ENCODE measurements at places on chromosomes 5 and 9. TPM values are rescaled to one million over a fixed set of nuclear protein-coding genes. Genes with fewer than 3 reads are reported as not detected.

DNA sequence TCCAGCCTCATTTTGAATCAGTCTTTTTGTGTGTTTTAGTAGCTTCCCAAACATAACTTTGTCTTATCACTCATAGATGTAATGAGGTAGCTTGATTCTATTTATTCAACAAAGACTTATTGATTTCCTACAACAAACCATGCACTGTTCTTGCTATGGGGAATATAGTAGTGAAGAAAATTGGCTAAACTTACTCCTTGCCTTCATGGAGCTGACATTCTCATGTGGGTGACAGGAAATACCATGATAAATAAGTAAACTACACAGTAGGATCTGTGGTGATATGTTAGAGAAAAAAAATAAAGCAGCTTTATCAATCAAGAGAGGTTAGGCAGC, 255.7 kb upstream of the TNC start:
- DNase-seq: no peak

GRCh38 chr5:65462139-65462705, 19.5 kb downstream of the ADAMTS6 start:
- no peak for DNase-seq

Gene TAF11L10
- not detected for polyA plus RNA-seq

DNA sequence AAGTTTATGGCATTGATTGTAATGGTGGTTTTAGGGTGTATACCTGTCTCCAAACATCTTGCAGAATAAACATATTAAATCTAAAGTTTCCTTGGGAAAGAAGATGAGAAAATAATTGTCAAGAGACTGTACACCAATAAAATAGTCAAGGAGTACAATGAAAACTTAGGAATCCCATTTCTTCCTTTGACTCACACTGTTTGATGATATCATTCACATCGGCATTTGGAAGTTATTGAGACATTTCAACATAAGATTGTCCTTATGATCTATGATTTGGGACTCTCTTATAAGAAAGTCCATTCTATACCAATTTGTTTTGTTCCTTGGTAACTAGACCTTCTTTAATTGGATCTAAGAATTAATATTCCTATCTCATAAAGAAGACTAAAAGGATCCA, 482.7 kb downstream of the RAB3C start:
- DNase-seq: no peak

- peak; percentile 46 for DNase-seq
Measured at GRCh38 chr5:98769210-98769958, 4.1 kb upstream of the RGMB start.

DNA sequence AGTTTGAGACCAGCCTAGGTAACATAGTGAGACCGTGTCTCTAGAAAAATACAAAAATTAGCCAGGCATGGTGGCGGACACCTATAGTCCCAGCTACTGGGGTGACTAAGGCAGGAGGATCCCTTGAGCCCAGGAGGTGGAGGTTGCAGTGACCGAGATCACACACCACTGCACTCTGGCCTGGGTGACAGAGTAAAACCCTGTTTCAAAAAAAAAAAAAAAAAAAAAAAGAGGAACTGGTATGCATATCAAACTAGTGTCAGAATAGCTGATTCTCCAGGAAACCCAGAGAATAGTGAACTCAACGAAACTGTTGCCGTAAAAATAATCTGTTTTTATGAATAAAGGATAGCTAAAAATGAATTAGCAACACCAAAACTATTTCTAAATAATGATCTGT, 126.6 kb upstream of the BASP1 start:
- DNase-seq: no peak

DNA sequence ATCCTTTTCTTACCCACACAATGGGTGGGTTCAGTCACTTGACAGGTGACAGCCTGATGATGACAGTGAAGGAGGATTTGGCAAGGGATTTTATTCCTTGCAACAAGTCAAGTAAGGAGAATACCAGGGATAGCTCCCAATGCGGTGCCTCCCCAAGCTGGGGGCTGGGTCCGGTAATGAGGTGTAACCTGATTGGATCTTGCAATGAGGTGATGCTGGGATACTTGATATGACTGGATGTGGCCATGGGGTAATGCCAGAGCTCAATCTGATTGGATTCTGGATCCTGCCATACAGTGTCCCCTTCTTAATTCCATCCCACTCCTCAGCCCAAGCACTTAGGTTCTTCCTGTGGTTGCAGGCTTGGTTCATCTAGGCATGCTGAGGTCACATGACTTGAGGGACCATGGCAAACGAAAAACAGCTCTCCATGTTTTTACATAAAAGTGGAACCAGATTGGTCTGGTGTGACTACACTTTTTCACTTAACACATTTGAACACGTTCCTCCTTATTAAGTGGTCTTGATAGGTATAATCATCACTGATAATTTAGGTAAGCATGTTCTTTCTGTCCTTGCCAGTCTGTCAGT, 181.1 kb downstream of the PDZD2 start:
- DNase-seq: no peak

Gene DAB2IP
- 25.5 TPM for polyA plus RNA-seq

GRCh38 chr9:73742412-73742811, 590.7 kb downstream of the ANXA1 start:
- DNase-seq: no peak

GRCh38 chr5:67494186-67494855, 297.7 kb upstream of the CD180 start:
- DNase-seq: peak; percentile 70

- DNase-seq: no peak
Measured at GRCh38 chr5:75365740-75366139, 28.7 kb downstream of the HMGCR start.

- DNase-seq: no peak
Measured at GRCh38 chr9:108466304-108466703, 389.5 kb downstream of the ACTL7B start.

Gene SRD5A1
- 1.4 TPM for polyA plus RNA-seq

- peak; percentile 46 for DNase-seq
Measured at GRCh38 chr5:171845857-171846256, 60.2 kb downstream of the SMIM23 start.

Gene NACC2
- 19.4 TPM for polyA plus RNA-seq

DNA sequence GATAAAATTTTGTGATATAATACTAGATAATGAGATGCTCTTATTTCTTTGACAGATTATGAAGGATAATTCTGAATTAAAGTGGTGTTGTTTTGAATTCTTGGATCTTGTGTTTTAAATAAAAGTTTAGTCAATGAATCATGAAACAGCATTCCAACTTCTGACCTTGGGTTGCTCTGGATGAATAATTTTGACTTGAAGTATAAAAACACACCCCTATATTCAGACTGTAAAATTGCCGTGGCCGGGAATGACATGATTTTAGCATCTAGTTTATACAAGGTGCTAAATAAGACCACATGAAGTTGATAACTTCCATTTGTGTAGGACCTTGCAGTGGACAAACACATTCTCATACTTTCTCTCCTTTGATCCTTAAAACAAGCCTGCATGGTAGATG, 67.2 kb upstream of the DAP start:
- DNase-seq: no peak

DNA sequence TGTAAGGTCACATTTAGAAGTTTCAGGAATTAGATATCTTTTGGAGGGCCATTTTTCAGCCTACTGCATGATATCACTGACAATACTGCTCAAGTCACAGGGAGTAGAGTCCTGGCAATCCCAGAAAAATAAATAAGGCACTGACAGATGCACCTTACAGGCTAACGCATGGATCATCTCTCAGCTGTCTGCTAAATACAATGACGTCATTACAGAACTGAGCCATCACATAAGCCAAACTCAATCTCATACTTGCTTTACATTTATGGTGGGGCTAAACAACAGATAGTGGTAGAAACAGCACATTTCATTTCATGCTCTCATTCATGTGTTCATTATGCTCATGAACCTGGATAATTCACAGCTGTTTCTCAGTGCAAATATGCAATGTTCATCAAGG, 243.7 kb downstream of the SEMA5A start:
- no peak for DNase-seq

GRCh38 chr5:143649937-143650621, 161.9 kb upstream of the HMHB1 start:
- DNase-seq: no peak

GRCh38 chr9:37582548-37583157, 6.5 kb upstream of the FBXO10 start:
- DNase-seq: no peak

DNA sequence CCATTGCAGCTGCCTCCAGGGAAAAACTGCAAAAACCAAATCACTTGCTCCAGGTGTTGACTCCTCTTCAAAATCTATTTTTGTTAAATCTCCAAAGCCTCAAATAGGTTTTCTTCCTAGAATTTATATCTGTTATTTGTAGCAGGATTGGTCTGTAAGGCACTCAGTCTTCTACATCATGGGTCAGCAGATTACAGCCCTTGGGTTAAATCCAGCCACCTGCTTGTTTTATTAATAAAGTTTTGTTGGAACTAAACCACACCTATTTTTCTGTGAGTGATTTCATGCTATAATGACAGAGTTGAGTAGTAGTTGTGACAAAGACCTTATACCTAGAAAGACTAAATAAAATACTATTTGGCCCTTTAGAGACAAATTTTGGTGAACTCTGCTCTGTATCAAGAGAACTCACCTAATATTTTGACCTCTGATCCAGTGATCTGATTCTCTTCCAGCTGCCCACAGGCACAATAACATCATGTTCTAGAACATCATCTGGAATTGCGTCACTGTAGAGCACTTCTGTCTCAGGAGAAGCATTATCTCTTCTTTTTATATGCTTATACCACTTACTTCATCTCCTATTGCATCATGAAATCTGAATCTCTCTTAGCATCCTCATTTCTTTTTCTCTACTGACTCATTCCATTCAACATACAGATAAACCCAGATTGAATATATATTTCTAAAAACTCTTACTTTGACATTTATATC, 130.1 kb downstream of the RPS23 start:
- DNase-seq: no peak

Measured in right cardiac atrium (tissue), 5 donors.